Stimulated activated CD4-positive, alpha-beta T cell treated with anti-CD3 and anti-CD28 coated beads, Interleukin-4, amount 100 ng/mL, for 1 hour (primary cell): ENCODE measurements at places on chromosomes 5 and 9.

DNA sequence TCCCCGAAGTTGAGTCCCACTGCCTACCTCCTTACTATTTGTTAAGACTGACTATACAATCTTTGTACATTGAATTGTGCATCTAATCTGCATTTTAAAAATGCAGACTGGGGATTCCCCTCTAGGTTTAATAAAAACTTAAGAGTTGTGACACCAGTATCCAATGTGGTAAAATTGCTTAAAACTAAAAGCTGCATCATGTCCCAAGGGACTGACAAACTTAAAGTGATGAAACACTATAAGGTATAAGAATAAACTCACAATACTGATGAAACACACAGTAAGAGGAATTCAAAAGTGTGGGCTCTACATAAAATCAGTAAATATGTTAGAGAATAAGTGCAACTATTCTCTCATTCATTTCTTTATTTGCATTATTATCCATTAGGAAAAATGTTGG, 1905.1 kb downstream of the MAT2B start:
- DNase-seq: no peak

DNA sequence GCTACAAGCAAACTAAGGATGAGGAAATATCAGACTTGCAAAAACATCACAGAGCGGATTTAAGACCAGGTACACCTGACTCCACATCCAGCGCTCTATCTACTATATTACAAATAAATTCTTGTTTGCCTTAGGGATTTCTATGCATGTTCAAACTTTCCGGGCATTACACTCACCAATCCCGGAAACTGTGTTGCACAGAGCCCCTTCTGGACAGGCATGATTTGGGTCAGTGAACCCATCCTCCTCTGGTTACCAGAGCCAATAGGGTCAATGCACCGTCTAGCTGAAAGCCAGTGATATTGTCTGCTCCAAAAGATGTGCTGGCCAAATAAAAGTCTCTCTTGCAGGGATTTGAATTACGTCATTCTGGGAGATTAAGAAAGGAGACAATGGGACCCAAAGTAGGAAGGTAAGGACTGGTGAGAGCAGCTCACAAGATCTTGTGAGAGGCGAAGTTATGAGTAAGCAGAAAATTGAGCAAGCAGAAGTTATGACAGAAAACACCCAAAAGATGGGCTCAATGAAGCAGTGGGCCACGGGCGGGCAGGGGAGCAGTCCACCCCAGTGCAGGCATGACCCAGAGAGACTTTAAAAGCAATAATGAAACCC, 155.8 kb upstream of the RAI14 start:
- no peak for DNase-seq

- no peak for DNase-seq
Measured at GRCh38 chr9:89786655-89787054, 181.8 kb downstream of the GADD45G start.

GRCh38 chr9:112015149-112015548, 118.5 kb downstream of the UGCG start:
- DNase-seq: no peak

GRCh38 chr9:84485539-84485938, 145.0 kb upstream of the SLC28A3 start:
- DNase-seq: no peak

DNA sequence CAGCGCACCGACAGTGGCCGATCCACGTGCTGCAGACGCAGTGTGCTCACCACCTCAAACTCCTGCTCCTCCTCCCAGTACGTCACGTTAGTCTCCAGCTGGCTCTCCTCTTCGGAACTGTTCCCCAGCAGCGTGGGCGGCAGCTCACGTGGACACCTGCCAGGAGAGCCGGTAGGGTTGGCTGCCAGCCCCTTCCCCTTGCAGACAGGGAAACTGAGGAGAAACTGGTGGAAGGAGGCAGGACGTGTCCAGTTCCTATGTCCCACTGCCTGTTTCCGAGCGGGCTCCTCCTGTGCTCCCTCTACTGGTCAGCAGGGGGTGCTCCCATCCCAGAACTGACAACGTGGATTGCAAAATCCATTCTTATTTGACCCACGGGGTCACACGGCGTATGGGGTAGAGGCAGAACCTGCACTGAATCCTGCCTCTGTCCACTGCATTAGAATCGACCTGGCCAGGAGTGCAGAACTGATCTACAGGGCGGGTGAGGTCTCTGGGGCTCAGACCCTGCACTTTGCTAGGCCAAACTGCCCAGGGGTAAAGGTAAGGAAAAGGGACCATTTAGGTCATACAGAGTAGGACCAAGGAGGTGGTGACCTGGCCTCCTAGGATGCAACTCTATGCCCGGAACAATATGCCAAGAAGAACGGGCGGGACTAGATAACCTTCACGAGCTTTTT, 25.7 kb downstream of the PDGFRB start:
- peak; percentile 38 for DNase-seq

- no peak for DNase-seq
Measured at GRCh38 chr5:64299805-64300204, 134.2 kb downstream of the RNF180 start.

DNA sequence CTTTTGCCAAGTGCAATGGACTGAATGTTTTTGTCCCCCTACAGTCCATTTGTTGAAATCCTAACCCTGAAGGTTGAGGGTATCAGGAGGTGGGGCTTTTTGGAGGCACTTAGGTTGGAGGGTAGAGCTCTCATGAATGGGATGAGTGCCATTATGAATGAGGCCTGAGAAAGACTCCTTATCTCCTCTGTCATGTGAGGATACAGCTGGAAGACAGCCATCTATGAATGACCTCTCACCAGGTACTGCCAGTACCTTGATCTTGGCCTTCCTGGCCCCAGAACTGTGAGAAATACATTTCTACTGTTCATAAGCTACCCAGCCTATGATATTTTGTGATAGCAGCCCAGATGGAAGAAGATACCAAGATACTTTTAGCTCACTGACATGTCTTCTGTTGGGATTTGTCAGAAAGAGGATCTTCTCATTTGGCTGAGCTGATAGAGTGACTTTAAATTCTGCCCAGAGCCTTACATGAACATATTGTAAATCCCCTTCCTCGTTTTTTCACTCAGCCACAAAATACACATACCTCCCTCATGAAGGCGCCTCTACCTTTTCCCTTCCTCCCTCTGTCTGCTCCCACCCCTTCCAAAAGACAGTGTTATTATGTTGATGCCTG, 256.4 kb downstream of the PDZD2 start:
- DNase-seq: no peak

- DNase-seq: no peak
Measured at GRCh38 chr9:134128727-134129679, 6.9 kb upstream of the WDR5 start.

DNA sequence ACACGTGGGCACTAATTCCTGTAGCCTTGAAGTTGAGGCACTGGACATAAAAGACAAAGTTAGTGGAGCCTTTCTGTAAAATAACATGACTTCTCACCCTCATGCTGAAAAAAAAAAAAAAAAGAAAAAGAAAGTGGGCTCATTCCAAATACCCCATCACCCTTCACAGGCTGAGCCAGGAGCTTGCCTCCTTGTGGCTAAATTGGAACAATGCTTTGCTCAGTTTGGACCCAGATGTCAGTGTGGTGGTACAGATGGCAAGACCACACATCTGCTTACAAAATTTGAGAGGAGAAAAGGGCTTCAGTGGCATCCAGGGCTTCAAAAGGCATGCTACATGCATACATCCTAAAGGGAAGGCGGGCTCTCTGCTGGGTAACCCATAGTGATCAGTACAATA, 342.8 kb downstream of the EBF1 start:
- DNase-seq: no peak

DNA sequence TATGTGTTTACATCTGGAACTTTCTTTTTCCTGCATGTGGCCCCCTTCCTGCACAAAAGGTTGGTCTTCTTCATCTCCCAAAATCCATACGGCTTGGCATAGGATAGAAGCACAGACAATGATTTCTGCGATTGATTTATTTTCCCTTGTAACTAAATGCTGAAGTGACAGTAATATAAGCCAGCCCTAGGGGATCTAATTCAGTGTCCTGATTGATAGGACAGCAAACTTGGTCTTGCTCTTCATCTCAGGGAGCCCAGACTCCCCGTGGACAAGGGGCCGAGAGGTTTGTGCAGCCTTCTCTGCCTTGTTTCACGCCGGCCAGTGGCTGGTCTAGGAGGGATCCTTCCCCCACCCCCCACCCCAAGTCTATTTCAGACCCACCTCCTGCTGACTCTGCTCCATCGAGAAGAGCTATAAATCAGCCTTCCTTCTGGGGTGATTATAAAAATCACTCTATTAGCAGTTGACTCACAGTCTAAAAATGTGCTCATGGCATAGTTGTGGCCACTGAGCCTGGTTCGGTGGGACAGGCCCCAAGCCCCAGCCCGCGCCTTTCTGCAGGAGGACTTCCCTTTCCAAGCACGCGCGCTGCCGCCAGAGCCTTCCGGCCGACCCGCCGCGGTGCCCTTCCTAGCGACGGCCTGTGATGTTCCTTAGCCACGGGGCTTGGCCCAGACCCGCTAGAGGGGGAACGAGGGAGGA, 89.8 kb upstream of the COL5A1 start:
- no peak for DNase-seq

- no peak for DNase-seq
Measured at GRCh38 chr5:78483809-78484521, 123.5 kb downstream of the SCAMP1 start.

DNA sequence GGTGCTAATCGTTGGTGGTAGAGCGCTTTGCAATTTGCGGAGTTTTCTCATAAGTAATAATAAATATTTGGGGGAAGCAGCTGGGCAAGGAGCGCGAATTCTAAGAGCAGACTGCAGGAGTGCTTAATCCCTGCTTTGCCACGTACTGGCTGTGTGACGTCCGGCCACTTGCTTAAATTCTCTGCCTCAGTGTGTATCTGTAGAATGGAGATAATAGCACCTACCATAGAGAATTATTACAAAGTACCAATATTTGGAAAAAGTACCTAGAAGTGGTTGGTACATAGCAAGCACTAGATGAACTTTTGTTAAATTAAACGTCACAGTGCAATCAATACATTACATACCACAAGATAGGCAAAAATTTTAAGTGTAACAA, 598 bp upstream of the TMED7 start:
- no peak for DNase-seq

DNA sequence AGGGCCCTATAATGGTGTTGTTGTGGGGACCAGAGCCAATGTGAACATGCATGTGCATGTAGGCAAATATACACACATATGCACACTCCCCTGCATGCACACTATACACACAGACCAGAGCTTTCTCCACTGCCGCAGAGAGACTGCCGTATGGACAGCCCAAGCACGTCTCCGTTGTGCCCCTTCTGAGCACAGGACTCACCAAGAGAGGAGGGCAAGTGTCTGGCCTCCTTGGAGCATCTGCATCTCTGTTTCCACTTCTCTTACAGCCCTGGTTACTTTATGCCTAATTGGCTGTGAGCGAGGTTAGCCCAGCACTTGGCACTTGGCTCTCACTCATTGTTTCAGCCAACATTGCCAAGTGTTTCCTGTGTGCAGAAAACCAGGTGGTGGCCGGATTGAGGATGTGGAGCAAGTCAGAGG, 30.4 kb downstream of the CSF2 start:
- DNase-seq: no peak

- peak; percentile 65 for DNase-seq
Measured at GRCh38 chr9:135926402-135927194, 19.3 kb upstream of the CAMSAP1 start.

- no peak for DNase-seq
Measured at GRCh38 chr5:75018805-75019587, 33.4 kb downstream of the GCNT4 start.

DNA sequence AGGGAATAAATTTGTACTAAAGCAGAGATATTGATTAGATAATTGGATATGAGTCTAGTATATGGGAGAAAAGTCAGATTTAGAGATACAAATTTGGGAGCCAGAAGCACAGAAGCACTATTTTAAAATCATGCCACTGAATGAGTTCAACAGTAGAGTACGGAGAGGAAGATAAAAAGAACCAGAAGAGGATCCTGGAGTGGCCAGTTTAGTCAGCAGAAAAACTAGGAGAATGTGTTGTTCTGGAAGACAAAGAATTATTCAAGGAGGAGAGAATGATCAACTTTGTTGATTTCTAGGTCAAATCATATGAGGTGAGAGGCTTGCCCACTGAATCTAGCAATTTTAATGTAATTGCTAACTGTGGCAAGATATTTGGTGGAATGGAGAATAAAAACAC, 67.0 kb downstream of the NIPBL start:
- no peak for DNase-seq

GRCh38 chr5:125750147-125750860, 672.9 kb upstream of the GRAMD2B start:
- DNase-seq: no peak

DNA sequence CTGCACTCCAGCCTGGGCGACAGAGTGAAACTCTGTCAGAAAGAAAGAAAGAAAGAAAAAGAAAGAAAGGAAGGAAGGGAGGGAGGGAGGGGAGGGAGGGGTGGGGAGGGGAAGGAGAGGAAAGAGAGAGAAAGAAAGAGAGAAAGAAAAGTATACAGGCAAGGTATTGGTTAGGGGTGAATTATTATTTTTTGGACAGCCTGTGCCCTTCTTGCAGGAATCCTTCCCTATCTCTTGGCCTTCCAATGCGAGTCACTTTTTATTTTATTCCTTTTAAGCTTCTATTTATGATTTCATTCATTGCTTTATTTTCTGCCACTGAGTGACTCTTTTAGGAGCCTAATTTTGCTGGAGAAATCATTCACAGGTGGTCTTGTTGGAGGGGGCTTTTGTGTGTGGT, 98.7 kb downstream of the PDE8B start:
- no peak for DNase-seq

- DNase-seq: peak; percentile 16
Measured at GRCh38 chr9:21096172-21096900, 18.6 kb upstream of the IFNB1 start.

DNA sequence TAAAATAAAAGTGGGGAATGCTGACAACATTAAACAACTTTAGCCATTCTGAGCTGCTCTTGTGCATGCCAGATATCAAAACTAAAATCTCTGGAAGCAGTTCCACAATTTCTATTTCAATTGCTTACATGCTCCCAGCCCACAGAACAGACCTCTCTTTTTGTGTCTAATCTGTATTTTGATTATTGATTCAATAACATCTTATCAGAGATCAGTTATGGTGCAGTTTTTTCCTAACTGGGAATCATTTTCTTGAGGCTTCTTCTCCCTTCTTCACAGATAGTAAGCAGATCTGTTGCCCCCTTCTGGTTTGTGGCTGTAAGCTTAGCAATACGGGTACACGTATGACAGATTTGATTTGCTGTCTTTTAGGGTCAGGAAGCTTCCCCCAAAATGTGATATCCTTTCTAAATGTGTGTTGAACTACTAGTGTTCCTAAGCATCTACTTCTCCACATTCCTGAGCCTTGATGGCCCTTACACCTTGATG, 39.4 kb downstream of the MRPS27 start:
- DNase-seq: no peak

- no peak for DNase-seq
Measured at GRCh38 chr5:180238631-180239030, 29.6 kb upstream of the RASGEF1C start.

GRCh38 chr5:92309336-92309991, 926.3 kb upstream of the ARRDC3 start:
- DNase-seq: no peak

- no peak for DNase-seq
Measured at GRCh38 chr9:134590240-134591081, 51.1 kb upstream of the COL5A1 start.

- peak; percentile 34 for DNase-seq
Measured at GRCh38 chr5:43017428-43017815, 22.7 kb downstream of the ANXA2R start.
